ENCODE measurements at places on chromosomes 6 and 20.

GRCh38 chr6:5778317-5778857 is 228.3 kb downstream of the NRN1 start:
- no peak for DNase-seq

GRCh38 chr20:38833154-38833856 is 27.8 kb downstream of the PPP1R16B start:
- DNase-seq: no peak

DNA sequence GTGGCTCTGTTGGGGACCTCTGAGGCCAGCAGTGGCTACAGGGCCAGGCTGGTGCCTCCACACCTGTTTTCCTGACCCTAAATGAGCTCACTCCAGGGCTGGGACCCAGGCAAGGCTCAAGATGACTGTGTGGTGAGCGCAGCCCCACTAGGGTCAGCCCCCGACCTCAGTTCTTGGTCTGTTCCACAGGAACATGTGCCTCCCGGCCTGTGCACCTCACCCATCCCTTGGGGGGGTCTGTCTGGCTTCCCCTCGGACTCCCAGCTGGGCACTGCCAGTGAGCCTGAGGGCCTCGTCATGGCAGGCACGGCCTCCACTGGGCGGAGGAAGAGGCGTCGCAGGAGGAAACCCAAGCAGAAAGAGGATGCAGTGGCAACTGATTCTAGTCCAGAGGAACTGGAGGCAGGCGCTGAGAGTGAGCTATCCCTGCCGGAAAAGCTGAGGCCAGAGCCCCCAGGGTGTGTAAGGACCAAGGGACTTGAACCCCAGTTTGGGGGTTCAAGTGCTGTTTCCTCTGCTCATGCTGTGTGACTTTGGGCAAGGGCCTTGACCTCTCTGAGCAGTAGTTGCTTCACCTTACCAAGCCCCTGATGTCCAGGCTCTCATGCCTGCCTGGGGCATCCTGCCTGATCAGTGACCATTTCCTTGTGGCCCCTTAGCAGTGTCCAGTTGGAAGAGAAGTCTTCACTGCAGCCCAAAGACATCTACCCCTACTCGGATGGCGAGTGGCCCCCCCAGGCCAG is 8.0 kb downstream of the LPIN3 start:
- DNase-seq: no peak

GRCh38 chr6:3085074-3085473 is 16.8 kb downstream of the RIPK1 start:
- DNase-seq: no peak

GRCh38 chr20:23358563-23358906 is 3.4 kb upstream of the GZF1 start:
- no peak for DNase-seq

DNA sequence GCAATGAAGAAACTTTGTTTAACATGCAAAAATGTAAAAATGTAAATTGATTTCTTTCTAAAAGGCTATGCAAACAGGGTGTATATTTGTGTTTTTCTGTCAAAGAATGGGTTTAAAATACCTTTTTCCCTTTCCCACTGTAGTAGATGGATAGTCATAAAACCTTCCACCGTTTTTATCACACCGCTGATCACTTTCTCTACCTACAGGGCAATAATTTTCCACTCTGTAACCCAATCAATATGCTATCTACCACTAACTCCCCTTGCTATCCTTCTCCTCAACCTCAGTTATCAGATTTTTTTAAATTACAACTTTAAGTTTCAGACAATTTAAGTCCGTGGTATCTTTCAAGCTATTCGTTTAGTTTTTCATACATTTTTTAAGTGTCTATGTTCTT is 91.4 kb upstream of the ARID1B start:
- no peak for DNase-seq

DNA sequence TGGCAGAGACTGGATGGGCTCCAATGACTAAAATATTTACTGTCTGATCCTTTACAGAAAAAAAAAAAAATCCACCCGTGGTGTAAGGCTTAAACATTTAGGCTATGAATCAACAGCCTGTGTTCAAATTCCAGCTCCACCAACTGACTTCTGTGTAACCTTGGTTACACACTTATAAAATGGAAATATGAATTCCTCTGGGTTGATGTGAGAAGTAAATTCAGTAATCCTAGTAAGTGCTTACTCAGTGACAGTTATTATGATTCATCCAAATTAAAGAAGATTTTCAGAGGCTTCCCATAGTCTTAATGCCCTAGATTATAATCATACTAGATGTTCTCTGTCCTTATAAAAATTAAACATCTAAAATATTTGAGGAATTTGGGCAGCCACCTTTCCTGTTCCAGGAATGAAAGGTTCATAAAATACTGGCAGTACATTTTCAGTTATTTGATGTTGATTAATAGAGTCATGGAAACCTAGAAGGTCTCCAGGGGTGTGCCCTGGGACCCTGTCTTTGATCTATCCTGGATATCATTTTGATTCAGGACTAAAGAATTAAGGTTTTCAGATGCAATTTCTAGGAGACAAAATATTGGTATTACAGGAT is 180.3 kb upstream of the ZNF217 start:
- DNase-seq: peak; percentile 84

- DNase-seq: no peak
Measured at GRCh38 chr6:48255094-48255493, 144.1 kb upstream of the PTCHD4 start.

GRCh38 chr6:129525055-129525454 is 184.9 kb downstream of the ARHGAP18 start:
- peak; percentile 20 for DNase-seq

- DNase-seq: peak; percentile 91
Measured at GRCh38 chr6:81938014-81938856, 185.8 kb upstream of the TENT5A start.

DNA sequence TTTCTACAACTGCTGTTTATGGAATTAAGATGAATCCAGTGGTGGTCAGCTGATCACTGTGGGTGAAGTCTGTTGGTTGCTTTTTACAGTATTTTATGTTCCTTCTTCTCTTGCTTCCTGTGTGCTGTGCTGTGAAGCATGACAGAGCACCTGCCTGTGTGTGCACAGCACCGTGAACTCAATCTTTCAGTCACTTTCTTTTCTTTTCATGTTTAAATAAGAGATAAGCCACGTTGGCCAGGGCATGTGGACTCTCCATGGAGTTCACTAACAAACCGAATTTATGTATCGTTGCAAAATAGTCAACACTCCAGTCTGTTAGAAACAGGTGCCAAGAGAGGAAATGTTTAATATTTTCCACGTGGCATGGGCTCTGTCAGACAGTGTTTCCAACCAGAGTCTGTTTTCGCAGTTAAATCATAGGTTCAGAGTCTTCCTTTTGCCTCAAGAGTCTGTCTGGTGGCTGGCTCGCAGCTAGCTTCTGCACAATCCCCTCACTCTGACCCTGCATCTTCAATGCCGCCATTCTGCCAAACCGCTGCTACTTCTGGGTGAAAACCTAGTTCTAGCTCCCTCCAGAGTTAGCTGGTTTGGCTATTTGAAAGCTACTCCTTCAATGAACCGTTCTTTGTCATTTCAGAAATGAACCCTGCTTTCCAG is 73.2 kb downstream of the QRSL1 start:
- no peak for DNase-seq

- no peak for DNase-seq
Measured at GRCh38 chr20:46833360-46833759, 61.3 kb upstream of the EYA2 start.

- DNase-seq: peak; percentile 23
Measured at GRCh38 chr6:97203343-97203742, 79.7 kb downstream of the MMS22L start.

DNA sequence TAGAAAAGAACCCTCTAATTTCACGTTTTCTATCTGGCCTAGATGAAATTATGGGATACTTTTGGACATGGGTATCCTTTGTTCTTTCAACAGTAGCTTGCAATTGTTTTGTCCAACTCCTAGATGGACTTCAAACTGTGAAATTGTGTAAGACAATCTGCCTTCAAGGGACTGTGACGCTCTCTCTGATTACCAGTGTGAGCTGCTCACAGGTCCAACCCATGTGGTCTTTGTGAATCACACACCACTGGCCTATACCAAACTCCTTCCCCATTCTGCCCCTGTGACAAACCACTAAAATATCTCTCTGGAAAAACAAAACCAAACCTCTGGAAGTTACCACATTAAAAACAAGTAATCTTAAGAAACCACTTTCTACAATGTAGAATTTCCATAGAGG is 59.5 kb downstream of the NINL start:
- DNase-seq: peak; percentile 95

GRCh38 chr6:52760105-52760765 is 3.0 kb downstream of the GSTA2 start:
- no peak for DNase-seq

GRCh38 chr20:49483018-49483695 is 689 bp upstream of the KCNB1 start:
- DNase-seq: no peak

- peak; percentile 55 for DNase-seq
Measured at GRCh38 chr6:108707328-108707976, 140.8 kb upstream of the ARMC2 start.

- no peak for DNase-seq
Measured at GRCh38 chr20:47907031-47907675, 121.9 kb upstream of the SULF2 start.

GRCh38 chr20:53738039-53738944 is 144.7 kb upstream of the ZNF217 start:
- DNase-seq: peak; percentile 70

- DNase-seq: no peak
Measured at GRCh38 chr6:111598181-111598580, 7.5 kb downstream of the TRAF3IP2 start.

GRCh38 chr6:110558575-110558974 is 82.2 kb upstream of the SLC22A16 start:
- no peak for DNase-seq

DNA sequence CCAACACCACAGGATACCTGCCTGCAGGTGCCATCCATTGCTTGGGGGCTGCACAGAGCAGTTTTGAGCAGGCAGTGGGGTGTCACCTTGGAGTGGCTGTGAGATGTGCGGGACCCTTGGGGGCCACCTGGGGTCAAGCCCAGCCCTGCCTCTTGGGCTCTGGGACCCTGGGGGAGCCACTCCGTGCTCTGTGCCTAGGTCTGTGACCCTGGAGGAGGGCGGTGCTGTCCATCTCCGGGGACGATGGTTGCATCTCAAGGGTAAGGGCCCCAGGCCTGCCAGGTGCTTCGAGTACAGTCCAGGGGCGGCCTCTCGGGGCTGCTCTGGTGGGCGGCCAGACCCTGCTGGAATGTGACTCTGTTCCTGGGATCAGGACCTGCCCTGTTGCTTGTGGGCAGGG is 8.7 kb upstream of the GATA5 start:
- no peak for DNase-seq

- no peak for DNase-seq
Measured at GRCh38 chr20:17427638-17428037, 103.5 kb downstream of the BFSP1 start.

DNA sequence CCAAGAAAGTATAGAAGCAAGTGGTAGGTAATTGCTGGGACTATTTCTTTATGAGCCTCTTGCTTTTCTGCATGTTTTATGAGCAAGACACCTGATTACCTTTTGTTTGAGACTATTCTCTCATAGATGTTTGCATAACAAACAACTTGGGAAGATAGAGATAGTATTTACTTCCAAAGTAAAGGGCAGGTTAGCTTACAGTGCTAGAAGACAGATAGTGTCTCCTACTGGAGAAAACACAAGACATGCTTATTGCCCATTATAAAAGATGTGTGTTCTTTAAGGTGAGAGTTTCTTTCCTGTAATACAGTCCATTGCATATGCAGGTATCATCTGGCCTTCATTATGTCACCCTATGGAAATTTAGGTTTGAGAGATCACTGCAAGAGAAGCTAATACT is 174.2 kb upstream of the FUT9 start:
- DNase-seq: no peak

- DNase-seq: peak; percentile 10
Measured at GRCh38 chr6:159595173-159595572, 97.9 kb downstream of the SOD2 start.

- no peak for DNase-seq
Measured at GRCh38 chr20:36040571-36040970, 72.2 kb downstream of the CNBD2 start.

DNA sequence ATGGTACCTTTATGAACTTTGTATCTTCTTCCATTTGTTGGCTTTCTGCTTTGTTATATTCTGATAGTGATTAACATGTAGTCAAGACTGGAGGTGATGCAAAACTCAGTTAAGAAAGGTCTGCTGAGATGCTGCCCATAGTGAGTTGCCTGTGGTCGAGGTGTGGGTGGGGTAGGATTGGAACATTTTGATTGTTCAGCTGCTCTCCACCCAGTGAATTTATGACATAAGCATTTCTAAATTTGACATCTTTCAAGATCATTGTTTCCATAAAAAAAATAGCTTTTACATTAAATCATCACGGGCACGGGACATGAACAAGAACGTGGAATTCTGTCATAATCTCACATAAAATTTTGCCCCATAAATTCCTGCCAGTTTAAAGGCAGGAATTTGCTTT is 146.6 kb upstream of the POU3F2 start:
- no peak for DNase-seq

GRCh38 chr6:78530208-78530607 is 337.1 kb upstream of the IRAK1BP1 start:
- DNase-seq: no peak

DNA sequence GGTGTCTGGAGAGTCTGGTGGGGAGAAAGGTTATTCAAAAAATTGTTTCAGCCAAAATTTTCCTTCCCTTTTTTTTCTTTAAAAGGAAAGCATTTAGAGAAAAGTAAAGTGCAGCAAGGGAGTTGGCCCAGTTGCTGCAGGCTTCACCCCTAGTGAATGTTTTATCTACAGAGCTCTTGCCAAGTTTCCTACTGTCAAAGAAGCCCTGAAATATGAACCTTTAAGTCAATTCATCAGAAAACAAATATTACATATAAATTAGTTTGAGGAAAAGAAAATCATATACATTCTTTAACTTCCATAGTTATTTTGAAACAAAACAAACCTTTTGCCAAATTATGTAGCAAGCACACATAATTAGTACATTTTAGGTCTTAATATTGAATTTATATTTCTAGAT is 25.0 kb upstream of the HMGCLL1 start:
- no peak for DNase-seq

- no peak for DNase-seq
Measured at GRCh38 chr6:108113557-108114519, 39.3 kb upstream of the OSTM1 start.

All from skeletal muscle cell (primary cell).